ENCODE measurements at places on chromosomes 7 and 10.

GRCh38 chr10:66214721-66215404, 711.0 kb upstream of the LRRTM3 start:
- DNase-seq, result no peak

DNA sequence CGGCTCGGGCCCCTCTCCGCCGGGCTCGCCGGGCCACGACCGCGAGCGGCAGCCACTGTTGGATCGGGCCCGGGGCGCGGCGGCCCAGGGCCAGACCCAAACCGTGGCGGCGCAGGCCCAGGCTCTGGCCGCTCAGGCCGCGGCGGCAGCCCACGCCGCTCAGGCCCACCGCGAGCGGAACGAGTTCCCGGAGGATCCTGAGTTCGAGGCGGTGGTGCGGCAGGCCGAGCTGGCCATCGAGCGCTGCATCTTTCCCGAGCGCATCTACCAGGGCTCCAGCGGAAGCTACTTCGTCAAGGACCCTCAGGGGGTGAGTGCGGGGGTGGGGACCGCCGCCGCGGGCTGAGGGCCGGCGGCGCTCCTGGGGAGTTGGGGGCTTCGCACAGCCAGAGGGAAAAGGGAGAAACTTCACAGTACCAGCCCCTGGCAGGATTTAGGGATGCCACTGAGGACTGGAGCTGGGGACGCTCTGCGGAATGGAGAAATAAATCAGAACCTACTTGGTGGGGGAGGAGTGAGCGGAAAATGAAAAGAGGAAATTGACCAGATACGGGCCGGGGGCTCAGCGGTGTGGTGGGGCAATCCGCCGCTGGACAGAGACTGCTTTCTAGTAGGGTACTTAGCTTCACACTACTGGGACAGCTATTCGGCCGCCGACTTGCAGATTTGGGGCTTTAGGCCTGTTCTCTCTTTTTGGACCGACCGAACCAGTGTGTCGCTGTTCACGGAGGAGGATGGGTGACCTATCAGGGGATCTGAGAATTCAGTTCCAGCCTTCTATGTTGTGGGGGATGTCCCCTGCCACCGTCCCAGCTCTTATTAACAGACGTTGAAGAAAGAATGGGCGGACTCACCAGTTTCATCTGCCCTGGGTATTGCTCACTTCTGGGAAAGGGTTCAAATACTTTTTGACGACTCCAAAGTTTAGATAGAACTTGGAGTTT, 669 bp downstream of the PI4K2A start:
- peak; percentile 23 for DNase-seq

GRCh38 chr7:135349746-135350145, 116.1 kb downstream of the STRA8 start:
- DNase-seq, result no peak

DNA sequence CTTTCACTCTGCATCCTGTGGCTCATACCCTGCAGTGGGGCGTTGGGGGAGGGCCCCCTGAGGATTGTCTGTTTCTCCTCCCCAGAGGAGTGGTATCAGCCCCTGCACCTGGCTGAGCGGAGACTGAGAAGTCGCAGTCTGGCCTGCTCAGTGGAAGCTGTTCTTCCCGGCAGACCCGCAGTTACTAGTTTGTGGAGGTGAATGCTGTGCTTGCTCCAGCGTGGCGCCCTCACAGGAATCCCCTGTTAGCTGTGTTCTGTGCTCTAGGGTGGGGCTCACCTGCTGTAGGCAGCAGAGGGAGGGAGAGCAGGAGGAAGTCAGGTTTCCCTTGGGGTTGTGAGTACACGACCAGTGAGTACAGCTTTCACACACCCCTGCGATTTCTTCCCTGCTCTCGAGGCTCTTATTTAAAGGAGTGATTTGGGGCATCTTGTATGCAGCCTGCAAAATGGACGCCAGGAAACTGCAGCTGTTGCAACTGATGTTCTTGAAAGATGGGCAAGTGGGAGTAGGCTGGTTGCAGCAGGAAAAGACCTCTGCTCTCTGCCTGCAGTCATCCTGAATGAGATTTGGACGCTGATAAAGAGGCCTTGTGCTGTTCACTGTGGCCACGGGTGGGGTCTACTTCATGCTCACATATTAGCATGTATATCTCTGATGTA, 66.4 kb downstream of the HK1 start:
- no peak for DNase-seq

DNA sequence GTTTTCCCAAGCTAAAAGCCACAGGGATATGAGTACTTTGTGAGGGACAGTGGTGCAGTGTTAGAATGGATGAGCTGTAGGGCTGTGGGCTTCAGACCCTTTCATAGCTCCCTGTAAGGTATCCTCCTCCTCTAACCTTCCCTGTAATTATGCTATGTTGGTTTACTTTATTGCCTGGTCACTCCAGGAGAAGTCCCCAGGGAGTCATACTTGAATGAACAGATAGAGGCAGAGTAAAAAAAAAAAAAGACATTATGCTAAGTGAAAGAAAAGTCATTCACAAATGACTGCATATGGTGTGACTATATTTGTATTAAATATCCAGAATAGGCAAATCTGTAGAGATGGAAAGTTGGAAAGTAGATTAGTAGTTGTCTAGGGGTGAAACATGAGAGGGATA, 434.4 kb downstream of the AUTS2 start:
- DNase-seq, result no peak

DNA sequence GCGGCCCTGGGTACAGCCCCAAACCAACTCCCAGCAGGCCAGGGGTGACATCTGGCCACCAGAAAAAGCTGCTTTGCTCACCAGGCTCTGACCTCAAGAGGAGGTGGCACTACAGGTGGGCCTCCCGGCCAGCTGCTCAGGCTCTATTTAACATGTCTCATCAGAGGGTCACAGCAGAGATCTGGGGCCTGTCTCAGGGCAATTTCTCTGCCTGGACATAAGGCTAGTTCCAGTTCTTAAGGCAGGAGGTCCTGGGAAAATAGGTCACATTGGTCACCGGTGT, 88.6 kb downstream of the GFRA1 start:
- no peak for DNase-seq
